ENCODE measurements at places on chromosomes 6 and 20.

DNA sequence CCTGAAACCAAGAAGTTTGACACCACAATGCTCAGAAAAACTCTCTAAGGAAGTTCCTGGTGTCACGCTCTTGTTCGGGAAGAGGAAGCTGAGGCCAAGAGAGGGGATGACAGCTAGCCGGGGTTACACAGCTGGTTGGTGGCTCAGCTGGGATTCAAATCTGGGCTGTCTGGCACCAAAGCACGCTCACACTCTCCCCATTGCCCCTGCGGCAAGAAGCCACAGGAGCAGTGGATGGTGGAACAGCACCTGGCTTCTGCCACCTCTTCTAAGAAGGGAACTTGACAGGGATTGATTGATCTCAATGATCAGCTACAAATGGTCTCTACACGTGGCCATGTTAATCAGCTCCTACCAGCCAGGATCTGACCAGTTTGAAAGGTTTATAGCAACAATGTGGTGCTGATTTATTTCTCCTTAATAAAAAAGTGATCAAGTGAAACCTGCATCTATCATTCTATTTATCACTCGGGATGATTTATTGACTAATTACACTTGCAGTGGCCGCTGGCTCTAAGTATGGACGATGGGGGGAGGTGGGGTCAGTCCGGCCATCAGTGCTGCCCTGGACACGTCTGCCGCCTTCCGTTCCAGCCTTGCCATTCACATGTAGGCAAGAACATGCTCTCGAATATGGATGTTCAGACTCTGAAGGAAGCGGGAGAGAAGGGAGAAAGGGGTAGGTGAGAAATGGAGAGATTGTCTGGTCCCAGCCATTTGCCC lies 71.9 kb upstream of the TOP1 start:
- DNase-seq: no peak

- no peak for DNase-seq
Observed at GRCh38 chr20:57716202-57716601, 6.4 kb upstream of the PMEPA1 start.

DNA sequence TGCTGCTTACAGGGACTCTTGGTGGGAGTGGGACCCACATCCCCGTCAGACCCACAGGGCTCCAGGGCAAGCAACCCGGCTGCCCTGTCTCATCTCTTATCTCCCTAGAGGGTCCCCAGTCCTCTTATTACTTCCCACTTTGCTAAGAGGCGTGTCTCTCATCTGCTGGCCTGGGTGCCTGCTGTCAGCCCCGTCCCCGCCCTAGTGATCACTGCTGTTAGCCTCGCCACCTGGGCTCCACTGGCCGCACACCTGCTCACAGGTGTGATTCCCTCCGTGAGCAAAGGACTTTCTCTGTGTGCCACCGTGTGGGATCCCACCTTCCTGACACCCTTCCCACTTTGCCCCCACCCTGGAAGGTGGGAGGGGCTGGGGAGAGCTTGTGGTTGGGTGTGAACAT lies 57.6 kb downstream of the TCP11 start:
- DNase-seq: no peak

DNA sequence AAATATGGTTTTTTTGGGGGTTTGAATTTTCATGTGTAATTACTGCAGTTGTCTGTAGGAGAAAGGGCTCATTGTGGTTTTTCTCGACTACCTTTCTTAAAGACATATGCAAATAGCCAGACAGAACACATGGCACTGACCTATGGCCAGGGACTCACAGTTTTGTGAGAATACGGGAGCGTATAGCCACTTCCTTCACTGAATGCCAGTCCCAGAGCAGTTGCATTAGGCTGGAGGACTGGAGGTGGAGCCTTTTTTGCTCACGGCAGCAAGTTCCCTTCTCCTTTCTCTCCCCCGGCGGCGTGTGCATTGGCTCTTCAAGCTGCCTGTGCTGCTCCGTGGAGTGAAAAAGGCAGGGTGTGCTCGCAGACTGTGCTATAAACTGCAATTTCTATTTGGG lies 114.9 kb downstream of the AKAP7 start:
- DNase-seq: no peak

DNA sequence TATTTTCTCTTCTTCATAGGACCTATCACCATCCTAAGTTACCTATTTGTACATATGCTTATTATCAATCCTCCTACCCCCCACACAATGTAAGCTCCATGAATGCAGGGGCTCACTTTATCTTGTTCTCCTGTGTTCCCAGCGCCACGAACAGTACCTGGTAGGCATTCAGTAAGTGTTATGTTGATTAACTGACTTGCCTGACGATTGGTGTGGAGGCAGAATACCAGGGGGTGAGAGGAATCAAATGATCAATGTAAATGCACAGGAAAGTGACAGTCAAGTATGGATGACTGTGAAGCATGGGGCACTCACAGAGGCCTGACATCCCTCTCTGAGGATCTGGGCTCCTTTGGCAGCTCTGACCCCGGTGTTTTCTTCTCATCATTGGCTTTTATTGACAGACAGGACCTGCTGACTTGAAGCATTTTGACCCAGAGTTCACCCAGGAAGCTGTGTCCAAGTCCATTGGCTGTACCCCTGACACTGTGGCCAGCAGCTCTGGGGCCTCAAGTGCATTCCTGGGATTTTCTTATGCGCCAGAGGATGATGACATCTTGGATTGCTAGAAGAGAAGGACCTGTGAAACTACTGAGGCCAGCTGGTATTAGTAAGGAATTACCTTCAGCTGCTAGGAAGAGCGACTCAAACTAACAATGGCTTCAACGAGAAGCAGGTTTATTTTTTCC lies 6.1 kb upstream of the IFT52 start:
- DNase-seq: no peak

DNA sequence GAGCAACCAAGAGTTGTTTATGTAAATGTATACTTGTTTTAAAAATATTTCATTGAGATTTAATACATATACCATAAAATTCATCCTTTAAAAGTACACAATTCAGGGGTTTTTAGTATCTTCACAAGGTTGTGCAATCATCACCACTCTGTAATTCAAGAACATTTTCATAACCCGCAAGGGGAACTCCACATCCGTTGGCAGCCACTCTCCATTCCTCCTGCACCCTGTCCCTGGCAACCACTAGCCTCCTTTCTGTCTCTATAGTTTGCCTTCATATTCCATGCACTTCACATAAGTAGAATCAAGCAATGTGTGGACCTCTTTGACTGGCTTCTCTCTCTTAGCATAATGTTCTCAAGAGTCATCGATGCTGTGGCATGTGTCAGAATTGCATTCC lies 104.2 kb upstream of the PDE10A start:
- DNase-seq: no peak

- DNase-seq: no peak
Observed at GRCh38 chr6:11439017-11439420, 98.5 kb upstream of the TMEM170B start.

DNA sequence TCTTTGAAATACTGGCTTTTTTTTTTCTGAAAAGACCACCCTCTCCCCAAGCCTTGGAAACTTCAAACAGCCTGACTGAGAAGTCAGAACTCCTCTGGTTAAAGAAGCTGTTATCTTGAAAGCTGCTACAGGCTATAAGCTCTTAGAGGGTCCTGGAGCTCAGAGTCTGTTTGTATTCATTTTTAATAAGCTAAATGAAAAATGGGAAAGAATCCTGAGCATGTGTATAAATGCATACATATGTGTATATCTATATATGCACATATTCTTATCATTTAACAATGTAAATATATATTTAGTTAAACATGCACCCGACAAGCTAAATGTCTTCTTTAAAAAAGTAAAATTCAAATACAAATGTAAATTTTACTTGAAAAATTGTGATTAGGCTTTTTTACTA lies 494.9 kb upstream of the POU3F2 start:
- DNase-seq: no peak

DNA sequence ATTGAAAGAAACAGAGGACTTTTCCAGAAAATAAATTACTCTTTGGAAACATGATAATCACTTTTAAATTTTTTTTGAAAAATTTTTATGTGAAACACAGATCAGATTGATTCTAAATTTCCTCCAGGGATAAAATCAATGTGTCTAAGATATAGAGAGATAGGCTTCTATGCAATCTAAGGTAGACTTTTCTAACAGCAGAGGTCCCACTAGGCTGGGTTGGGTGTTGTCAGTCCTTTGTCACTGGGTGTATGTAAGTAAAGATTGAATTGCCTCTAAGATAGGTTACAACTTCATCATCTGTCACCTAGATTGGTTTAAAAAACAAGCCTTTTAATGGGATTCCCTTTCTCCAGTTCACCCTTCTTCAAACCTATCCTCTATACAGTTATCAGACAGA lies 449.9 kb downstream of the DHX35 start:
- no peak for DNase-seq

All from stimulated activated CD8-positive, alpha-beta memory T cell treated with anti-CD3 and anti-CD28 coated beads, Interleukin-7, amount 100 ng/mL, for 1 hour (primary cell).